ENCODE measurements at places on chromosomes 13 and 19. TPM values are rescaled to one million over a fixed set of nuclear protein-coding genes. Genes with fewer than 3 reads are reported as not detected.
A peak's percentile ranks its signal among the peaks of the same experiment; 100 is the strongest.

Gene LILRB4
- 2.5 TPM for total RNA-seq

Gene ATP8A2
- total RNA-seq = 0.59 TPM

- DNase-seq = no peak
These were observed 60.9 kb downstream of the FOXO1 start for GRCh38 chr13:40605573-40605972.

DNA sequence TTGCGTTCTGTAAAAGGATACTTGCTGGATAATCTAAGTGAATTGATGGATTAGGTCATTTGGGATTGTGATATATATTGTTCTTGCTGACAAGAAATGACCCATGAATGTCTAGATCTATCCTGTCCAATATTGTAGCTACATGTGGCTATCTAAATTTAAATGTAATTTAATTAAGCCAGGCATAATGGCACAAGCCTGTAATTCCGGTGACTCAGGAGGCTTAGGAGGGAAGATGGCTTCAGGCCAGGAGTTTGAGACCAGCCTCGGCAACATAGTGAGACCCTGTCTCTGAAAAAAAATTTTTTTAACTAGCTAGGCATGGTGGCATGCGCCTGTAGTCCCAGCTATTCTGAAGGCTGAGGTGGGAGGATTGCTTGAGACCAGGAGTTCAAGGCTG is 39.3 kb upstream of the AKAP11 start:
- DNase-seq = no peak

- no peak for DNase-seq
These were observed 753.6 kb downstream of the LIG4 start for GRCh38 chr13:107461751-107462150.

- DNase-seq = no peak
These were observed 14.3 kb upstream of the ZNF541 start for GRCh38 chr19:47587295-47587694.

- no peak for DNase-seq
These were observed 13.5 kb downstream of the ZNF536 start for GRCh38 chr19:30385666-30386065.

DNA sequence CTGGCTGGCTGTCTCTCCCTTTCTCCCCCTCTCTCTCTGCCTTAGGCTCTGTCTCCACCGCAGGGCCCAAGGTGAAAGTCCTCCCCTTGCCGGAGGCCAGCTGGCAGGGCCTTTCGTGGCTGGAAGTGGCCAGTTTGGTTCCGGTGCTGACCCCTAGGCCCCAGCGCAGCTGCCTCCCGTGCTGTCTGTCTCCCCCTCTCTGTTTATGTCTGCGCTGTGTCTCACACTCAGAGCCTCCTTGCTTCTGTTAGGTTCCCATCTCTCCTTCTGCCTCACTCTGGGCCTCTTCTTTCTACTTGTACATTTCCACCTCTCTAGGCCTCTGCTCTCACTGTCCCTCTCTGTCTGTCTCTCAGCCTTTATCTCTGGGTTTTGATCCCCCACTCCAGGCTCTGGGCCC is 13.1 kb downstream of the CCDC97 start:
- DNase-seq = peak; percentile 30

GRCh38 chr19:46759817-46760333 is 13.6 kb upstream of the STRN4 start:
- DNase-seq = no peak

DNA sequence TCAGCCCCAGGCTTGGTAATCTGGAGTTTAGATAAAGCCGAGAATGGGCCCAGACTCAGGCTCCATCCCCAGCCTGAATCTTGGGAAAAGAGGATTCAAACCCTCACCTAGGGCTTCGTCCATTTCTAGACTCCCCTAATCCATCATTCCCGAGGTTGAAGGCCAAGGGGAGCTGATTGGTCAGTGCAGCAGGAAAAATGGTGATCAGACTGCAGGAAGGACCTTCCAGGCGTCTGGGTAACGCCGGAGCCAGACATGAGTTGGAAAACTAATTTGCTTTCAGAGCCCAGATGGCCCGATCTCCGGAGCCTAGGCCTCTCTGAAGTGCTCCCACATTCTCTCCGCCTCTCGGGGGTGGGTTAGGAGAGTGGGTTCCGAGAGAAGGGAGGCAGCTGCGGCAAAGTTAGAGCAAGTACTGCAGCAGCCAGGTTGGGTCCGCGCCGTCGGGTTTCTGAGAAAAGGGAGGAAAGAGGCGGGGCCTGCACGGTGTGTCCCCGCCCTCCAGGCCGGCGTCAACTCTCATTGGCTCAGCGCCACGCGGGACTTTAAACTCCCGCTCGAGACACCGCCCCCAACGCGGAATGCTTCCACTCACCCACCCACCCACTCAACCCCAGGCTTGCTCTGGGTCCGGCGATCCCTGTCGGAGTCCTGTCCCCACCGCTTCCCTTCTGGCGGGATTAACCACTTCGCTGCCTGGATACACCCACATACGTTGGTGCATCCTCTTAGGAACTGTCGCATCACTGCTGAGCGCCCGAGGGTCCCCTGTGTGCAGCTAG is 788 bp upstream of the RTBDN start:
- DNase-seq = peak; percentile 58

DNA sequence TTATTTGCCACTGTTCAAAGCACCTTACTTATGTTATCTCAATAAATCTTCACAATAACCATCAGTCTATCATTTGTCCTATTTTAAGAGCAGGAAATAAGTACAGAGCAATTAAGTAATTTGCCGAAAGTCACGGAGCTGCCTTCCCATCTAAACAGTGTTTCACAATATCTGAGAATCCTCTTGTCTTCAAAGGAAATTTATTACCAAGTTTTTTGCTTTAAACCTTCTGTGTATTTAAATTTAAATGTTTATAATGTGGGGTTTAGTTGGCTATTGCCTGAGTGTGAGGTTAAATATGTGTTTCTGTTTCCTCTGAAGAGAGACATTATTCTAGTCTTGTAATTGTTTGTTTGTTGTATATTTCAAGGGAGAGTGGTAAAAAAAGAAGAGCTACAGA is 633.1 kb downstream of the EFNB2 start:
- DNase-seq = no peak

Gene UBL3
- total RNA-seq = 29.6 TPM

DNA sequence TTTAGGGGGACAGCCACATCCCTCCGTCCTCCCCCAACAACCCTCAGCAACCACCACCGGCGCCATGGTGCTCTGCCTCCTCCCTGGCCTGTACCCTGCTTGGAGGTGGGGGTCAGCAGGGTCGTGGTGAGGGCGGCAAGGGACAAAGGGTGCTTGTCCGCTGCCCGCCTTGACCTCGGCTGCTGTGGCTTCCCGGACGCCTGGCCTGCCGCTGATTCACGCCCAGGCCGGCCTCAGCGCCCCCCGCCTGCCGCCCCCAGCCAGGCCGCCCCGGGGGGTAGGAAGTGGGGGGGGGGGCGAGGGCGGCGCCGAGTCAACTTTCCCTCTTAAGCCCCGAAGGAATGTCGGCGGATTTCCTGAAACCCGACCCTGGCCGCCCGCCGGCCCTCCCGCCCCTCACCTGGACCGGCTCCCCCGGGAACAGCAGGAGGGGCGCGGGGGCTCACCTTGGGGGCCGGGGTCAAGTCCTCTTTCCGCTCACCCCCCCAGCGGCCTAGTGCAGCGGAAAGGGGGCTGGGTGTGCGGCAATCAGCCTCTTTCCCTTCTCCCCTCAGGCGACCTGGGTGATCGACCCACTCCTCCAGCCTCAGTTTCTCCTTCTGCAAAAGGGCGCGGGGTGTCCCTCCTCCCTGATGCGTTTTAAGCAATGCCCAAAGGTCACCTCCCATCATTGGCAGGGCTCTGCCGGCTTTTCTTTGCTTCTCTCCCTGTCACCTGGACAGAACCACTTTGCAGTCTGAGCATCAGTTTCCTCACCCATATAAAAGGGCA is 1.9 kb upstream of the TMEM59L start:
- no peak for DNase-seq

GRCh38 chr19:8120636-8121480 is 28.5 kb downstream of the FBN3 start:
- DNase-seq = no peak

Gene IGFL1
- total RNA-seq = not detected

Gene FRY
- total RNA-seq = 25.1 TPM

- DNase-seq = peak; percentile 64
These were observed 38.7 kb downstream of the NFIX start for GRCh38 chr19:13033819-13034611.

- no peak for DNase-seq
These were observed 84.4 kb downstream of the DNAJC15 start for GRCh38 chr13:43107780-43108179.

Gene ZSCAN4
- total RNA-seq = not detected

GRCh38 chr13:50222569-50223332 is 207.5 kb downstream of the KCNRG start:
- peak; percentile 56 for DNase-seq

DNA sequence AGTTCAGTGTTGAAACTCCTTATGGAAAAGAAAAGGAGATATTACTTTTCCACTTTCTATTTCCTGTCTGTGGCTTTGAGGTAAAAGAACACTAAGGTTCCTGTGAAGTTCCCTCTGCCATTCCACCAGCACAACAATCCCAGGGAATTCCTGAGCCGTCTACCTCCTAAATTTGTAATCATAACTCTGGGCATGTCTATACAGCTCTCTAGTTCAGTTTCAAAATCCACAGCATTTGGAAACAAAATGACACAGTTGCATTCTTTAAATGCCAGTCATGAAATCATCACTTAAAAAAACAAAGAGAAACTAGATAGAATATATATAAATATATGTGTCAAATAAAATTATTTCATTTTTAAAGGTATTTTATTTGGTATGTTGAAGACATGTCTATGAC is 9.0 kb upstream of the THSD1 start:
- no peak for DNase-seq
